ENCODE measurements at places on chromosomes 5 and 9.
A peak's percentile ranks its signal among the peaks of the same experiment; 100 is the strongest.

- DNase-seq: no peak
Observed at GRCh38 chr5:132309679-132310078, 15.5 kb downstream of the SLC22A4 start.

GRCh38 chr5:82164176-82164976, 113.8 kb downstream of the RPS23 start:
- DNase-seq: no peak

- no peak for DNase-seq
Observed at GRCh38 chr9:125913551-125913950, 166.4 kb downstream of the PBX3 start.

DNA sequence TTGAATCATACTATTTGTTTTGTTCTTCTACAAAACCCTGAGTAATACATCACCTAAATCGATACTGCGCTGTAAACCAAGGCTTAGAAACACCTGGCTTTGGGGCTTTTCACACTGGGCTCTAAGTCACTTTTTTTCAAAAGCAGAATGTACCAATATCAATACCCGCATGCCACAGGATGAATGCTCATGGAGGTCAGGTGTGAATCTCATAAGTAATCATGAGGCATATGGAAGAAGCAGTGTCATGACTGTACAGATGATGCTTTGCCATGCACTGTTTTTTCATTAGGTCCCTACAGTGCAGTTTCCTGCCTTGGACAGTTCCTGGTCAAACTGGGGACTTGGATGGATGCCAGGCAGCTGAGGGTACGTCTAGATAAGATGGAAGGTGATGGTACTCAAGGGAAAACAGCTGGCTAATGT, 49.0 kb upstream of the ATG10 start:
- no peak for DNase-seq

GRCh38 chr5:178476972-178477754, 113.0 kb downstream of the COL23A1 start:
- no peak for DNase-seq

- DNase-seq: no peak
Observed at GRCh38 chr5:65955746-65956145, 29.4 kb downstream of the ERBIN start.

GRCh38 chr9:96688187-96688586, 33.1 kb upstream of the PRXL2C start:
- DNase-seq: no peak

- no peak for DNase-seq
Observed at GRCh38 chr5:140140435-140140834, 14.7 kb downstream of the IGIP start.

GRCh38 chr9:93010056-93010455, 48.4 kb upstream of the SUSD3 start:
- DNase-seq: no peak

GRCh38 chr5:172744123-172745104, 26.6 kb downstream of the DUSP1 start:
- no peak for DNase-seq

DNA sequence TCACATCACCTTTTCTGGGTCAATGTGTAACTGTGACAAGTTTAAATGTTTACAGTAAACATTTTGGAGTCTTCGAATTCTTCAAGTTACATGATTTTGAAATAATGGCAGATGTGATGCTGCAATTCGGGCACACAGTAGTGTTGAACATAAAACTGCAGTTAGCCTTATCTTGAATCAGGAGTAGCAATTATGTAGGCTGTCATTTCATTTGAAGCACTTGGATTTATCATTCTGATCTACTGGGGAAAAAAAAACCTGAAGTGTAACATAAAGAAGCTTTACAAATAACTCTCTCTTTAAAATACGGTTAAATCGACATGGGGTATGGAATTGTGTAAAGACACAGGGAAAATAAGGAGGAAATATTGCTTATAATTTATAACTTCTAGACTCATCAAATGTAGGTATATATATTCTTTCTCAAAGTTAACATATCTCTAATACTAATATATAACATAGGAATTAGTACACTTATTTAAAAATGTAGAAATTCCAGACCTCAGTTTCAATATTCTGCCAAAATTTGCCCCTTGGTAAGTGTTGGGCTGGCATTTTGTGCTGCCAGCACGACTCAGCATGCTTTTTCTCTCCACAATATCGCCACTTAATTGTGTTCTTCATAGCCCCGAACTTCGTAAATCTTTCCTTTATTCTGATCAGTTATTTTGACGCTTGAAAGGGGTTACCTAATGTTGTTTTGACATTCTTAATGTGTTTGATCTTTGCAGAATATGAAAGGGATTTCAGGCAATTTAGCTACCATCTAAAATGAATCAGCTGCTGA, 226.7 kb downstream of the PRR16 start:
- DNase-seq: no peak

DNA sequence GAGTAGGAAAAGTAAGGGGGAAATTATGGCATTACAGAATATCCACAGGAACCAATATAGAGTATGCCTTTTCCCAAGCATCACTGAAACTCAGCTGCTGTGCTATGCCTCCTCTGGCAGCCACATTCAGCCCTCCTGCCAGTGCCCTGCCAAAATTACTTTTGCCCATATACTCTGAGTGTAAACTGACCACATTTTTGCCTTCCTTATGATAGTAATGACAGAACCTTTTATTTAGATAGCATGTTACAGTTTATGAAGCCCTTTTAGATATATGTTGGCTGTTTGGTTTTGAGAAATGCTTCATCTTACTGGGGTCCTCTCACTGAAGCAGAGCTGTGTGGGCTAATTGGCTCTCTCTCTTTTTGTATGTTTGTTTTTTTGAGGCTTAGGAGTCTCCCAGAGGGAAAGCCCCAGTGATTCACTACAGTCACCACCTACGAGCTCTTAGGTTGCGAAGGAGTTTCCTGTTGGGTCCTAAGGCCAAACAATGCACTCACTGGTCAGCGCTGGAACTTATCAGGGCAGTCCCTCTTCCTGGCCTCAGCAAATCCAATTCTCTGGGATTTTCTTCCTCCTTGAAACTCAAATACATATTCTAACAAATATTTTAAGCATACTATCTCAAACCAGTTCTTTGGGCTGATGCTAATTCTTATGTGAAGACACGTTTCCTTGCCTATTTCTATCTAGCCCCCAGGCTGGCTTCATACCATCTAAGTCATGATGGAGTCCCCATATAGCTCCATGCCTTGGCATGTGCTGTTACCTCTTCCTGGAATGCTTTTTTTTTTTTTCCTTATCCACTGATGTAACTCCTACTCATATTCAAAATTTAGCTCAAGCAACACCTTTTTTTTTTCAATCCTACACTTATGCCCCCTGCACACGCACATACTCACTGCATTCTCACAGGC, 3.7 kb downstream of the PHF24 start:
- no peak for DNase-seq

- peak; percentile 42 for DNase-seq
Observed at GRCh38 chr9:37036776-37037502, 2.9 kb upstream of the PAX5 start.

- DNase-seq: no peak
Observed at GRCh38 chr9:99666571-99666970, 155.1 kb upstream of the NR4A3 start.

DNA sequence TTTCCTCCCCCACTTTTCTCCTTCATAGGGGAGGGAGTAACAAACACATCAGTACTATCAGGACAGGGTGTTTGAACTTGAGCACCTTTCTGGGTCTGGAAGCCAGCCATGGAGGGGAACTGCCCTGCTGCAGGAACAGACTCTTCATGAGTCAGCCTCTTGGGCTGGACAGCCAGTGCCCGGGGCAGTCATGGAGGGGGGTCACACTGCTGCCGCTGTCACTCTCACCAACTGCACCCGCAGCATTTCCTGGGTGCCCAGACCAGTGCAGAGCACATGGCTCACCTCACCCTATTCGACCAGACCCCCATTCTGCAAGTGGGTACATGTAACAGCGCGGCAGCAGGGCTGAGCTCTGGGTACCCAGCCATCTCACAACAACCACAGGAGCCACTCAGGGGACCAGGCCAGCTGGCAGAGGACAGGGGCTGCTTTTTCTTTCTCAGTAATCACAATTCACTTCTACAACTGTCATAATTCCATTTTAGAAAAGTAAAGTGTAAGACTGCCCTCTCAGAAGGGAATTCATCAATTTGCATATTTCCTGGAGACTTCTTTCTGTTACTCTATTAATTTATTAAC, 118.4 kb downstream of the CTNND2 start:
- DNase-seq: no peak

DNA sequence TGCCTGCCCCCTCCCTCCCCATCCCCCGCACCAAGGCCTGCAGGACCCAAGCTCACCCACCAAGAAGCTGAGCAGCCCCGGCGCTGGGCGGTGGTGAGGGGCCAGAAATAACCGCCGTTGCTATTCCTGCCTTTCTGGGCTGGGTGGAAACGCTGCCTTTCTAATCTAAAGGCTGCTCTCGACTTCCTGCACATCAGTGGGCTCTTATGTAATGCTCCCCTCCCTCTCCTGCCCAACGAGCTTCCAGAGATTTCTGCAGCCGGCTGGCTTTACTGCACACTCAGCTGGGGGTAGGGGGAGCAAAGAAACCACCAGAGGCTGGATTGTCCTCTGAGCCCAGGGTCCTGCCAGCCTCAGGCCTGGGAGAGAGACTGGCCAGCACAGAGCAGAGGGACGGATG, 6.9 kb upstream of the EGR1 start:
- DNase-seq: no peak

DNA sequence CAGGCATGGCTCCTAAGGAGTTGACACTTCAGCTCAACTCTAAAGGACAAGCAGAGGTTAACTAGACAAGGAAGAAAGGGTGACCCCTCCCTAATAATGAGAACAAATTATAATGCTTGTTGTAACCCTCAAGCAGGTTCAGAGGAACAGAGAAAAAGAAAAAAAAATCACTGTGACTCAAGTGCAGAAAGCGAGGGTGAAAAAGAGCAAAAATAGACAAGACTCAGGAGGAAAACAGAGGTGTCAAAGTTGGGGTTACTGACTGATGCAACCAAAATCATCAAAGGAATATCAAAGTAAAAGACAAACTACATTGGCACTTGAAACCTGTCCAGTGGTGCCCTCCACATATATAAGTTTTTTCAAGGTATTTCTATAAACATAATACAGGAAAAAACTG, 28.4 kb downstream of the FBXW11 start:
- DNase-seq: no peak

GRCh38 chr5:164233791-164234190, 728.4 kb downstream of the MAT2B start:
- DNase-seq: no peak

DNA sequence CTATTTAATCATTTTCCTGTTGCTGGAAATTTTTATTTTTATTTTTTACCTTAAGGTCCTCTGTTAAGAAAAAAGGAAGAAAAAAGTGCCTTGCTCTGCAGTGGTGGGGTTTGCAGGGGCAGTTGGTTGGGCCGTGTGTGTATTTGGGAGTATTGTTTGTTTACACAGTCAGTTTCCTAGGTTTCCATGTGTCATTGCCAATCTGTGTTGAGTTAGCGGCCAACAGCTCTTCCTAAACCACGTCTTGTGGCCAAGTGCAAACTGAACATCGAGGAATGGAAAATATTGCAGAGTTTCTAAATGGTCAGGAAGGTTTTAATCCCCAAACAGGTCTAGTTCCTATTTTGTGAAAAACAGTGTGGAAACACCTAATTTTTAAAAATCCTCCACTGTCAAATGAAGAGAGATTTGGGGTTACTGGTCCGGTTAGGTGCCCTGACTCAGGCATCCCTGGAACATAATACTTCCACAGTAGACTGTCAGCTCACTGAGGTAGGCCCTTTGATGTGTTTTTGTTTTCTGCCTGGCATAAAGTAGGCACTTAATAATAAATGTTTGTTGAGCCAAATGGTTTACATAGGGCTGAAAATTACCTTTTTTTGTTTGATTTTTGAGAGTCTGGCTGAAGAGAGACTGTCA, 37.0 kb downstream of the MAMDC2 start:
- DNase-seq: no peak

GRCh38 chr5:56350597-56351170, 117.6 kb upstream of the ANKRD55 start:
- DNase-seq: no peak

DNA sequence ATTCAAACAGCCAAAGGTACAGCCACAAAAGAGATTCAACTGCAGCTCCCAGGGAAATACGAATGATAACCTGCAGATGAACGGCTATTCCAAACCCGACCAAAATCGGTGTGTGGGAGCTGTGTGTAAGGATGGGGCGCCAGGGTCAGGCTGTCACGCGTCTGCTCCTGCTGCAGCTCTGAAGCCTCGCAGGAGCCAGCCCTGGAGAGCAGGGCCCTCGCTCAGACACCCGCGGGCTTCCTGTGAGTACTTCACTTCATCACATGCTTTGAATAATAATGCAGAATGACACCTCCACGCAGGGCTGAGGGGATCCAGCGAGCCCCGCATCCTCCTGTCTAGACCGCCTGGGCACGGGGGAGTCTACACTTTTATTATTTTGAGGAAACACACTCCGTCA, 307.5 kb upstream of the IRX2 start:
- no peak for DNase-seq

DNA sequence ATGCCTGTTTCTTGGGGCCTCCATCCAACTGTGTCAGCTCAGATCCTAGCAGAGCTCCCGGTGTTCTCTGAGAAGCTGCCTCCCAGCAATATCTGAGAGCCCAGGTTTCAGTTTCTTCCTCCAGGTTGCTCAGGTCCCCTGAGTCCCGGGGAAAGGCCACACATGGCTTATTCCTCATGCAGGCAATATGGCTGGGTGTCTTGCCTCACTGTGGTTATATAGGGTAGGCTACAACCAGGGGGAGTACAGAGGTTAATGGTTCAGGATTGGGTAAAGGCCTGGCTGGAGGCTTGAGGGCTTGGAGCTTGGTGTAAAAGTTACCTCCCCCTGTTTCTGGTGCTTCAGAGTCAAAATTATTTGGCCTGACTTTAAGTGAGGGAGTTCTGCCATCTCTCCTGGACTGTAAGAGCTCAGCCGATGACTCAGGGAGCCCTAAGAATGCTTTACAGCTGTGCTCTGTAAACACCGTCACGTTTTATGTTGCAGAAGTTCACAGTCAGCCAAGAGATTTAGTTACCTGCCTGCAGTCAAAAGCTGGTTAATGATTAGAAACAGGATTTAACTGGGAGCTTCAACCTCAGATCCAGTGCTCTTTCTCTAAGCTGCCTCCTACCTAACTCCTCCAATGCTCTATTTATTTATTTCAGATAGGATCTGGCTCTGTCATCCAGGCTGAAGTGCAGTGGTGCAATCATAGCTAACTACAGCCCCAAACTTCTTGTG, 24.3 kb upstream of the UBAP2 start:
- no peak for DNase-seq

- DNase-seq: no peak
Observed at GRCh38 chr9:82295181-82295580, 306.6 kb downstream of the SPATA31D1 start.

GRCh38 chr9:120768247-120768646, 25.0 kb downstream of the FBXW2 start:
- no peak for DNase-seq

GRCh38 chr5:107885601-107886000, 214.9 kb upstream of the EFNA5 start:
- DNase-seq: no peak

DNA sequence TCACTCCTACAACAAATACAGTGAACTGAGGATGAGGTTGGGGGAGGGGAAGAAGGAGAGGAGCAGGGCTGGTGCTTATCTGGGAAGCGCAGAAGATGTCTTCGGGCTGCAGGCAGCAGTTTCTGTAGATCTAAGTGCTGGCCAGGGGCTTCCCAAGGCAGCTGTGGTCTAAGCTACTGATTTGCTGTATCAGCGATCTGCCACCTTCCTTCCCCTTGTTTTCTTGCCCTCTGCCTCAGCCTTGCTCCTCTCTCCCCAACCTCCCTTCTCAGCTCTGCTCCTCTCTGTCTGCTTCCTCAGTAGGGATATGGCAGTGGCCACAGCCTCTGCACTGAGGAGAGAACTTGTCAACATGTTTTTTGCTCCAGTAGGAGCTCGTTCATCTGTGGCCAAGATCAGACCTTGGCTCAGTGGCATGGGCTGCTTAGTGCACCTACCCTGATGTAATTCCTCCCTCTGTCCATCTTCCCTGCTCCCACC, 42.8 kb upstream of the IL6ST start:
- DNase-seq: no peak

Measured in neural crest cell (in vitro differentiated cells).